ENCODE measurements at places on chromosomes 4 and X.

- no peak overlapping the region for H3K4me3 ChIP-seq
- H3K36me3 ChIP-seq, result peaks cover 30% of the 10 kb centered on the region
- no peak for DNase-seq
- H3K4me1 ChIP-seq, result peaks cover 36% of the 10 kb centered on the region
- no peaks in the 10 kb centered on the region for H3K27me3 ChIP-seq
- no peak overlapping the region for H3K27ac ChIP-seq
Measured at GRCh38 chr4:85901500-85901899, 426.6 kb downstream of the ARHGAP24 start.

- H3K4me1 ChIP-seq, result no peaks in the 10 kb centered on the region
- no peak overlapping the region for H3K27ac ChIP-seq
- no peak for DNase-seq
- H3K4me3 ChIP-seq, result no peak overlapping the region
- H3K27me3 ChIP-seq, result no peaks in the 10 kb centered on the region
Measured at GRCh38 chrX:132367984-132368383, 120.9 kb downstream of the MBNL3 start.

DNA sequence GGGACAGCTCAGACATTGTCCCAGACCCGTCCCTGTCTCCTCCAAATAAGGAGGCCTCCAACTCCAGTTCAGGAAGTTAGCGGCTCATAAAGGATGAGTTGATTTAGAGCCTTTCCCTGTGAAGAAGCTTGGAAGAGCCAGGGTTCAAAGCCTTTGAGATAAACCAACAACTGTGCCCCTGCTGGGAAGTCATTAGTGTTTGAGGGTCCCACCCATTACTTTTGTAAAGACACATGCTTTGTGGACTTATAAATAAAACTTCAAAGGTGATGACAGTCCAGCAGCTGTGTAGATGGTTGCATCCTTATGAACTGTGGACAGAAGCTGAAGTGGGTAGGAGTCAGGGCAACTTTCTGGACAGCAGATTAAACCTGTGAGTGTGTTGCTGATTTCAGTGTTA, 86.0 kb upstream of the PGRMC2 start:
- peaks cover 35% of the 10 kb centered on the region for H3K36me3 ChIP-seq
- H3K4me3 ChIP-seq, result no peak overlapping the region
- H3K4me1 ChIP-seq, result peaks cover 12% of the 10 kb centered on the region
- H3K27ac ChIP-seq, result peak overlapping the region; percentile 94

- no peaks in the 10 kb centered on the region for H3K4me1 ChIP-seq
- DNase-seq, result no peak
- H3K36me3 ChIP-seq, result no peaks in the 10 kb centered on the region
Measured at GRCh38 chr4:62087706-62088105, 887.6 kb downstream of the ADGRL3 start.

Measured in nephron progenitor cell (in vitro differentiated cells).